Kasumi-1 (cell line): ENCODE measurements at places on chromosomes 6 and 20.

GRCh38 chr6:30641048-30641447 is 5.9 kb upstream of the C6orf136 start:
- peak; percentile 49 for DNase-seq

GRCh38 chr6:168557512-168557911 is 116.5 kb downstream of the SMOC2 start:
- no peak for DNase-seq

DNA sequence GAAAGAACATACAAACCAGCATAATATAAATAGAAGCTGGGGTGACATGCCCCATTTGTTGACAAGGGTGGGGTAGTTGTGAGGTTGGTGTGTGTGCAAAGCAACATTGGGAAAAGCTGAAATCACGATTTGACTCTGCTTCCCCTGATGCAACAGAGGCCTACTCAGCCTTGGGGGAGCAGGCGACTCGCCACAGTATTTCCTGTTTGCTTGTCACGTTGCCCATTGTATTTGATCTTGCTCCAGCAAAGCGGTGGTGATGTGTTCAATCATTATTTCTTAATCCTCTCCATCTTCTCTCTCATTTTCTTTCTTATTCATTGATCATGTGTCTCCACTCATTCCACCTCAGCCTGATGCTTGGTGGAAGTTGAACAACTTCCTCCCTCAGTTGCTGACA is 165.8 kb upstream of the CITED2 start:
- DNase-seq: peak; percentile 22

GRCh38 chr6:107793191-107793590 is 30.9 kb downstream of the SCML4 start:
- DNase-seq: no peak

GRCh38 chr20:54067606-54068174 is 2.7 kb downstream of the BCAS1 start:
- no peak for DNase-seq

DNA sequence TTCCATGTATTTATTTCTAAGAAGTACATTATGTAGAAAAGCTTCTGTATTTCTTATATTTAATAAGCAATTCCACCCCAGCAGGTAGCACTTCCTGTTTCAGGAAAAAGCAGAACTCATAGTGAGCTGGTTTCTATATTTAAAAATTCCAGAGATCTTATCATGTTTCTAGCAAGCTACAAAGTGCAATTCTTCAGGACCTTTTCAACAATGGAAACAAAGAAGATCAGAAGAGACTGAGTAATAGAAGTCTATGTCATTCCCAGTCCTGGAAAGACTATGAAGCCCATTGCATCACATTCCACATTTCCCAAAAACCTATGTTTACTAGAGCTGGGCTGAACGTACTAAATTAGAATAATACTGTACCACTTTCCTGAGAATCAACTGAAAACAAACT is 302.6 kb upstream of the NRSN1 start:
- DNase-seq: peak; percentile 37

DNA sequence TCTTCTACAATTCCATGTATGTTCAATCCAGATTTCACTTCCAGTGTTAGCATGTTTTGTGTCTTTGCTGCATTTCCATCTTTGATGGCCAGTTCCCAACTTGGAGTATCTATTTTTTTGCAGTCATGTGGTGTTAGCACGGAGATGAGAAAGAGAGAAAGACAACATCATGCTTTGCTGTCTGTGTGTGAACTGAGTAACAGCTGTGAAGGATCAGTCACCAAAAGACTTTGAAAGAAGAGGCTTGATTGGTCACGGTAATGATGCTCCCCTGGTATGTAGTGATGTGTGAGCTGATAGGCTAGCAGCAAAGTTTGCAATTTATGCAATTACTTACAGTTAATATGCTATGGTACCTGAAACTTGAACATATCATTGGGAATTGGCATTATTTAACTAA is 731.3 kb upstream of the NRSN1 start:
- no peak for DNase-seq

DNA sequence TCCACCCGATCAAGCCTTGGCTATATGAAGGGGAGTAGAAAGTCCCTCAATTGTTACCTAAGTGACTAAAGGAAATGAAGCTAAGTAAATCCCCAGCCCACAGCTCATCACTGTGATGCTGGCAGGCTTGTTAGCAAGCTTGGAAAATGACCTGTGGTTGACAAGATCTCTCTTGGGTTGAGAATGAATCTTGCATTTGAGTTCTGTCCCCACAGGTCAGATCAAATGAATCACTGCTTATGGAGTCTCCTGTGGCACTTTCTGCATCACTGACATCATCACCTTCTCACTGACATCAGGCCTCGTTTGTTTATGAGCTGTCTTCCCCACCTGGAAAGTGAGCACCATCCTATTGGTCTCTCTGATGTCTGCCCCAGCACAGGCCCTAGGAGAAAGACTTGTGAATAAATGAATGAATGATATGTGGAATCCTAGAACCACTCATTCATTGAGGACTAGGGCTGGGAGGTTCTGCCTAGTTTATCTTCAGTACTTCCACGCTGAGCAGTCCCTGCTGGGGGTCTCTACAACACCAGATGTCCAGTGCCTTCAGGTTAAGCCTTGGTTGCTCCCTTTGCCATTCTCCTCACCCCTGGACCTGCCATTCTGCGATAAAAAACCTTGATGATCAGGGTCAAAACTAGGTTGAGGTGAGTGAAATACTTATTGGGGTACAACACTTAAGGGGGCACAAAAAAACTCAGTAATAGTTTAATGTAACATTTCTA is 318.4 kb upstream of the MOCS1 start:
- DNase-seq: no peak

- no peak for DNase-seq
Observed at GRCh38 chr6:116761779-116762178, 3.7 kb downstream of the FAM162B start.

GRCh38 chr20:48809673-48810072 is 18.1 kb downstream of the PREX1 start:
- no peak for DNase-seq

GRCh38 chr6:151482290-151482689 is 11.5 kb upstream of the CCDC170 start:
- peak; percentile 34 for DNase-seq

- no peak for DNase-seq
Observed at GRCh38 chr6:7073082-7073820, 34.5 kb upstream of the RREB1 start.

- DNase-seq: no peak
Observed at GRCh38 chr6:154096834-154097233, 57.8 kb downstream of the OPRM1 start.

DNA sequence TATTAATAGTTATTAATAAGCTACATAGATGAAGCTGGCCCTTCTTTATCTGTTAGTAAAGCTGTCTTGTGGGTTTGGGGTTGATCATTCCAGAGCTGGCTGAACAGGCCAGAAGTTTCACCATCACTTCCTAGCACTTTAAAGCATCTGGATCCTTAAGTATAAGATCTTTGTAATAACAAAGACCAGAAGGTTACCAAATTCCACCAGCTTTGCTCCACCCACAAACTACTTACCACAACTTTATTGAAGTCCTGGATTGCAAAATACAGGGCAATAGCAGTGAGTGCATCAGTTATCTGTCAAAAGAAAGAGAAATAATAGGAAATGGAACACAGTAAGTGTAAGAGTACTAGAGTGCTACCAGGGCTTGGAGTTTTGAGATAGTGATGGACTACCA is 33.0 kb downstream of the PIGU start:
- DNase-seq: peak; percentile 71

- no peak for DNase-seq
Observed at GRCh38 chr6:147054871-147055270, 149.3 kb upstream of the STXBP5 start.

- DNase-seq: no peak
Observed at GRCh38 chr20:45340236-45340847, 7.9 kb downstream of the SDC4 start.

- DNase-seq: no peak
Observed at GRCh38 chr6:95423331-95423730, 154.0 kb upstream of the MANEA start.

GRCh38 chr6:151442371-151442770 is 9.6 kb downstream of the RMND1 start:
- no peak for DNase-seq

DNA sequence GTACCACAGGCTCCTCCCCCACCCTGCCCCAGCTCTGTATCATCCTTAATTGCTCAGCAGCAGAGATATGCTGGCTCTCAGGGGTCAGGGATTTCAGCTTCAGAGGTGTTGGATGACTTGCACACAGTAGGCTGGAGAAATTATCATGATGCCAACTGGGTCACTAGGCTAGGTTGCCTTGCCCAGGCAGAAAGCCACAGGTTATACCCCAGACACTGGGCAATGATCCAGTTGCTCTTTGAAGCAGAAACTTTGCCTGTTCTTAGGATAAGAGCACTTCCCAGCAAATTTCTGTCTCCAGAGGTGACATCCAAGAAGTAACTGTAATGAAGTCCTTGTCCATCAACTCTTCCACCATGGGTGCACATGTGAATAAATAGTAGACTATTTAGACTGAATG is 38.3 kb upstream of the SCML4 start:
- DNase-seq: no peak

GRCh38 chr6:56862415-56863175 is 92.3 kb upstream of the BEND6 start:
- DNase-seq: no peak

- DNase-seq: peak; percentile 69
Observed at GRCh38 chr20:995170-995569, 6.9 kb downstream of the RSPO4 start.

- no peak for DNase-seq
Observed at GRCh38 chr6:44554861-44555260, 167.4 kb downstream of the CDC5L start.

- DNase-seq: no peak
Observed at GRCh38 chr6:164022632-164023031, 608.1 kb downstream of the QKI start.

DNA sequence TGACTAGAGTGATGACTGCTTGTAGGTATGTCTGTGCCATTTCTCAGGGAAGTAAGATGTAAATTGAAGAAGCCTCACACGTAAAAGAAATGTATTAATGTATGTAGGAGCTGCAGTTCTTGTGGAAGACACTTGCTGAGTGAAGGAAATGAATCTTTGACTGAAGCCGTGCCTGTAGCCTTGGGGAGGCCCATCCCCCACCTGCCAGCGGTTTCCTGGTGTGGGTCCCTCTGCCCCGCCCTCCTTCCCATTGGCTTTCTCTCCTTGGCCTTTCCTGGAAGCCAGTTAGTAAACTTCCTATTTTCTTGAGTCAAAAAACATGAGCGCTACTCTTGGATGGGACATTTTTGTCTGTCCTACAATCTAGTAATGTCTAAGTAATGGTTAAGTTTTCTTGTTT is 16.6 kb downstream of the IRF4 start:
- no peak for DNase-seq

GRCh38 chr6:1495344-1495743 is 106.0 kb downstream of the FOXF2 start:
- no peak for DNase-seq

DNA sequence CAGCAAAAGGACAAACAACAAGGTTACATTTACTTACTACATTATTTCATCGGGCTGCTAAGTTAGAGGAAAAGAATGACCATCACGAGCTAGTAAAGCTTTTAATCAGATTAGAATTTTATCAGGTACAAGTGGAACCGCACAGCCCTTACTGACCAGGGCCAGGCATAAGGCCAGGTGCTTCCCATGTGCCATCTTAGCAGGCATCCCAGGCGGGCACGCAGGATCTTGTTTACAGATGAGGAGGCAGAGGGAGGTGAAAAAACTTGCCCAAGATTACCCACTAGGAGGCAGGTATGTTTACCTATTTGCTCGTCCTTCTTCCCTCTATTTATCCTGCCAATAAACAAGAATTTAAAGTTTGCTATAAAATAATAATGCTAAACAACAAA is 10.7 kb downstream of the EZR start:
- no peak for DNase-seq

DNA sequence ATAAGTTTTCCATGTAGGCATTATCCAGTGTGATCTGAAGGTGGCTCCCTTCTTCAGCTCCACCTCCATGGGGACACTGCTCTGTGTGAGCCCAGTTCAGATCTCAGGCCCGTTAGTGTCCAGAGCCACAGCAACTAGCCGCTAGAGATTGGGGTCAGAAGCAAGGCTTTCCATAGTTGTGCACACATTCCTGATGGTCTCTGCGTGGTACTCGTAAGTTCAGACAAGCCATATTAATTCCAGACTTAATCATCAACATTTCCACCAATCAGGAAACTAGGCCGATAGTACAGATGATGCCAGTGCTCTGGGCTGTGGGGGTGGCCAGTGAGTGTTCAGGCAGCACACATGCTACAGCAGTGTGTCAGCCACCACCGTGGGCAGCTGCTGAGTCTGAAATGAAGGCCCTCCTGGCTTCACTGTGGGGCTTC is 17.5 kb upstream of the SYNCRIP start:
- DNase-seq: no peak

- no peak for DNase-seq
Observed at GRCh38 chr6:155310596-155310995, 3.7 kb downstream of the TFB1M start.

- no peak for DNase-seq
Observed at GRCh38 chr6:72424476-72424875, 197.4 kb upstream of the KCNQ5 start.

DNA sequence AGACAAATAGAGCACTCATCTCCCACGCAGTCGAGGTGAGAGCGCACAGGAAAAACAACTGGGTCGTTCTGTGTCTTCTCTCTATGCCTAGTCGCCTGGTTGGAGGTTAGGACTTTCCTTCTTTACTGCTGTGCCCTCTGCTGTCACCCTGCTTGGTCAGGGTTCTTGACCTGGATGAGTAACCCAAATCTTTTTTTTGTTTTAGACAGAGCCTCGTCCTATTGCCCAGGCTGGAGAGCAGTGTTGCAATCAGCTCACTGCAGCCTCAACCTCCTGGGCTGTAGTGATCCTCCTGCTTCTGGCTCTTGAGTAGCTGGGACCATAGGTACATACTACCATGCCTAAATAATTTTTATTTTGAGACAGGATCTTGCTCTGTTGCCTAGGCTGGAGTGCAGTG is 24.5 kb downstream of the PRPF6 start:
- no peak for DNase-seq

GRCh38 chr20:16290358-16290757 is 282.9 kb downstream of the KIF16B start:
- DNase-seq: no peak

GRCh38 chr6:158095031-158095430 is 73.0 kb downstream of the SERAC1 start:
- DNase-seq: no peak

DNA sequence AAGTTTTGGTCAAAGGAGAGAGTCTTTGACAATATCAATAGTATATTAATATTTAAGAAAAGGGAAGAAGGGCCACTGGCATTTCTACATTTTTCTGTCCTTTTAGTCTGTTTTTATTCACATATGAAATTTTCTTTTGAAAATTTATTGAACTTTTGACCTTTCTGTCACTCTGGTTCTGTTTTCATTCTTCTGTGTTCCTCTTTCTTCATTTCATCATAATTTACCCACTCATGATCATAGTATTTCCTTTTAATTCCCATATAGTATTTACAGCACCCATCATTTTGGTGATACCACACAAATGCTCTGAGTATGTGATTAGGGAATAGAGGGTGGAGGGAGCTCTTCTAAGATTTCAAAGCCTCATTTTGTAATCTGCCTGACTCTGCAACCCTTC is 142.8 kb downstream of the GJA1 start:
- DNase-seq: no peak
